ENCODE measurements at places on chromosomes 7 and 10.

DNA sequence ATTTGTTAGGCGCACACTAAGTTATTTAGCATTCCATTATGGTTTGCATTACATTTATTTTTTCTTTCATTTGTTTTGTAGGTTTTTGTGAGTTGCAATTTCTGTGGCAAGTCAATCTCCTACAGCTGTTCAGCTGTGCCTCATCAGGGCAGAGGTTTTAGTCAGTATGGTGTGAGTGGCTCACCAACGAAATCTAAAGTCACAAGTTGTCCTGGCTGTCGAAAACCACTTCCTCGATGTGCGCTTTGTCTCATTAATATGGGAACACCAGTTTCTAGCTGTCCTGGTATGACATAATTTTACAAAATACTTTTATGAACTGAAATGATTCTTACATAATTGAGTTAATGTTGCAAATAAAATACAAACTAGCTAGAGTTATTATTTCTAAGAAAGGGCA, 29.5 kb downstream of the MIOS start:
- DNase-seq: no peak

DNA sequence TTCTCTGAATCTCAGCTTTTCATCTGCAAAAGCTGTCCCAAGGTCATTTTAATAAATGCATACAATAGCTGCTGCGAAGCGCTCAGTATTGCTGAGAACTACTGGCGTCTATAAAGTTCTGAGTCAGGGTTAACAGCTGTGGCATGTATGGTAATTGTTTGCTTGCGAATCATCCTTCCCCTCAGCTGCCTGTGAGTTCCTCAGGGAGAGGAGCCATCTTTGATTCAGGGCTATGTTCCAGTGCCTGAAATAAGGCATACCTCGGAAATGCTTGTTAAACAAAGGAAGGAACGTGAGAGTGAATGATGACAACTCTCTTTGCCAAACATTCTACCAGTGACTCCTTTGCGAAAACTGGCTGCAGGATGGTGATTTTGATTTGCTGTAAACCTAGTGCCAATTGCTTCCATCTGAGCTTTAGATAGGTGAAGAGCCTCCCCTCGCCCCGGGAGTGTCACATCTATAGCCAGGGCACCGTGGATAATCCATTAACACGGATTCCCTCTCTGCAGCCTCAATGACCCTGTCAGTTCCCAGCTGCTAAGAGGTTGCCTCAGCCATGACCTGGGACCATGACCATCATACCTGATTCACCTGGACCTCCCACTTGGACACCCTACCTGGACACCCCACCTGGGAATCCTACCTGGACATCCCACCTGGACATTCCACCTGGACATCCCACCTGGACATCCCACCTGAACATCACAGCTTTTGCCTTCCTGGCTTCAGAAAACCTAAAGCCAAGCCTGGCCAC, 39.6 kb downstream of the GPRIN2 start:
- DNase-seq: no peak

- no peak for DNase-seq
These were observed 298.5 kb upstream of the KLF6 start for GRCh38 chr10:4083509-4084003.

DNA sequence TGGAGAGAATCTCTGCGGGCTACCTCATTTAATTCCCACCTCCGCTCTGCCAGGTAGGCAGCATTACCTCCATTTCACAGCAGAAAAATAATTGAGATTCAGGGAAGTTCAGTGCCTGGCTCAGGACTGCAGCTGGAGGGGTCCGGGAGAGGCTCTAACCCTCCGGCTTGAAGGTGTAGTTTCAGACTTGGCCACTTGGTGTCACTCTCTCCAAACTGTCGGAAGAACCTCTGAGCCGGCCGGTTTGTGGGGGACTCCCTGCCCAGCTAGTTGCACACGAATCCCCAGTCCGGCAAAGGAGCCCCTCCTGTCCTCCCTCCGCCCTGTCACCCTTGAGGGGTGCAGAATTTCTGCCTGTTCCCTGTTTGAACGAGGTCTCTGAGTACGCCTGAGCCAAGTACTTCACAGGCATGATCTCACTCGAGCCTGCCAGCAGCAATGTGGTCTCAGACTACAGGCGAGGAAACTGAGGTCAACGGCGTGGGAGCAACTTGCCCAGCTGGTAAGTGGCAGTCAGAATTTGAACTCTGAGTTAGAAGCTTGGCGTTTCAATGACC, 144.7 kb upstream of the ZNF716 start:
- no peak for DNase-seq

DNA sequence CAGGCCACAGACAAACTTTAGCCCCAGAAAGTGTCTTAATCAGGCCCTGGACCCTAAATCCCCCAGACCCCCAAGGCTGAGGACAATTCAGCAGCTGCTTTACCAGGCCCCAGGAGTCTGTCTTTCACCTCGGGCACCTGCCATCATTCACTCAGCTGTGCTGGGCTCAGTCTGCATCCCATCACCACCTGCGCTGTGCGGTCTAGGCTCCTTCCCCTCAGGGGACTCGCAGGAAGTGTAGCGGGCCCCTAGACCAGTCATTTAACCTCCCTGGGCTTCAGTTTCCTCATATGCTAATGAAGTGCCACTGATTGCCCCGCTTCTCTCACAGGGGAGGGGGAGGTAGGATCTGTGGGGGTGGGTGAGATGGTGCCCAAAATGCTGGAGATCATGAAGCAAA, 76.4 kb upstream of the ZMIZ1 start:
- DNase-seq: no peak

- DNase-seq: no peak
These were observed 3.9 kb downstream of the HIP1 start for GRCh38 chr7:75734586-75735458.

- DNase-seq: no peak
These were observed 20.6 kb downstream of the HSPA12A start for GRCh38 chr10:116721547-116722392.

DNA sequence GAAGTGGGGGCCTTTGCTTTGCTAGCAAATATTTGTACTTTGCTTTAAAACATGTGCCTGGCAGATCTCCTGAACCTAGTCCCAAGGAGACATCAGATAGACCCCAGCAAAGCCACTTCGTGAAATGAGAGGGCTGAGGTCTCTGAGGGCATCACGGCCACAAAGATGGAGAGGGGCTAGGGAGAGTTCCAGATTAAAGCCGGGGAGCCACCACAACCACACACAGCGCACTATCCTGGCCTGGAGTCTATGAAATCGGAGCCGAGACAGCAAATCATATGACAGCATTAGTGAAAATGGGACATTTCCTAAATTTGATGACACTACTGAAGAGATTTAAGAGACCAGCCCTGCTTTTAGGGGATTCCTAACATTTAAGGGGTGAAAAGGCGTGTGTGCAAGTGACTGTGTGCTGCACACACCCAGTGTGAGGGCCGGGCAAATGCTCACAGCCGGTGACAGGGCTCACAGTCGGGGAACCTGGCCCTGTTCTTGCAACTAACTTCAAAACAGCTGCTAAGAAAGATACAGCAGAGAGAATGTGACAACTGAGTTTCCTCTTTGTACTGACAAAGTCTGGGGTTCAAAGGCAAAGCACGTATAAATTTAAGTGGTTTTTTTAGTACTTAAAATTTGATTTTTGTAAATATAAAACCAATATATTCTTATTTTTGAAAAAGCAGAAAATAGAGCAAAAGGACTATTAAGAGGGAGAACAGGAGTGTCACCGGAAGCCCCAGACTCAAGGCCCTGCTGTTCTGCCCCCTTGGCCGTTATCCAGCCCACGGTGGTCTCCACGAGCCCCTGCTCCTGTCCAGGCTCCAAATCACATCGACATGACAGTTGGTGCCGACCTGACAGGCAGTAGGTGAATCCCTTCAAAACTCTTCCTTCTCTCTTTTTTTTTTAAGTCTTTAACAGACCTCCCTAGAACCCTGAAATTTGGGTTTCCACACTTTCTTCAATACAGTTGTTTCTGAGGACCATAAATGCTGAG, 49.5 kb downstream of the VIPR2 start:
- no peak for DNase-seq
